Mesenteric fat pad (tissue), 1 donor: ENCODE measurements at places on chromosomes 11 and 22.

DNA sequence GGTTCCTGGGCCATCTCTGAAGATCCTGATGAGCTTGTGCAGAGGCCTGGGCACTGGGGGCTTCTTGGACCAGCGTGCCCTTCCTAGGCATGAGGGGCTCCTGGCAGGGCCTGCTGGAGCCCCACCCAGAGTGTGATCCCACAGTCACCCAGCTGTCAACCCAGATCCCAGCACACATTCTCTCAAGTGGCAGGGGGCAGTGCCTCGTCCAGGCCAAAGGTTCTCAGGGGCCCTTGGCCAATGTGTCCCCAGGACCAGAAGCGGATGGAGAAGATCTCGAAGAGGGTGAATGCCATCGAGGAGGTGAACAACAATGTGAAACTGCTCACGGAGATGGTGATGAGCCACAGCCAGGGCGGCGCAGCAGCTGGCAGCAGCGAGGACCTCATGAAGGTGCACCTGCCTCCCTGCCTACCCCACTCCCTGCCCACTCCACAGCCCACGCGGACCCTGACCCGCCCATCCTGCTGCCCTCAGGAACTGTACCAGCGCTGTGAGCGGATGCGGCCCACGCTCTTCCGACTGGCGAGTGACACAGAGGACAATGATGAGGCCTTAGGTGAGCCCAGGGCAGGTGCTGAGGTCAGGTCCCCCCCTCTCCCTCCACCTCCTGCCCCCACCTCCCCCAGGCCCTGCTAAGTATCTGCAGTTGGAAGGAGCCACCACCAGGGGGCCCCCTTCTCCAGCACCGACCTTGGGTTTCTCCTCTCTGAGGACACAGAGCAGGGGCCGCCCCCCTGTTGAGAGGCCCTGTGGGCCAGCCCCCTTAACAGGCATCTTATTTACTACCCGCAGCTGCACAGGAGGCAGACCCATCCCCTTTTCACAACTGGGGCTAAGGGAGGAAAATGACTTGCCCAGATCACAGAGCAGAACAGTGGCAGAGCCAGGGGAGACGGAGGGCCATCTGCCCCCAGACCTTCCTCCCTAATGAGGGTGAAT is 14.7 kb downstream of the GGA1 start:
- DNase-seq: no peak

GRCh38 chr11:109845437-109845836 is 247.8 kb upstream of the ZC3H12C start:
- DNase-seq: no peak

- no peak for DNase-seq
These were observed 1390.5 kb upstream of the TENM4 start for GRCh38 chr11:80831374-80831773.

DNA sequence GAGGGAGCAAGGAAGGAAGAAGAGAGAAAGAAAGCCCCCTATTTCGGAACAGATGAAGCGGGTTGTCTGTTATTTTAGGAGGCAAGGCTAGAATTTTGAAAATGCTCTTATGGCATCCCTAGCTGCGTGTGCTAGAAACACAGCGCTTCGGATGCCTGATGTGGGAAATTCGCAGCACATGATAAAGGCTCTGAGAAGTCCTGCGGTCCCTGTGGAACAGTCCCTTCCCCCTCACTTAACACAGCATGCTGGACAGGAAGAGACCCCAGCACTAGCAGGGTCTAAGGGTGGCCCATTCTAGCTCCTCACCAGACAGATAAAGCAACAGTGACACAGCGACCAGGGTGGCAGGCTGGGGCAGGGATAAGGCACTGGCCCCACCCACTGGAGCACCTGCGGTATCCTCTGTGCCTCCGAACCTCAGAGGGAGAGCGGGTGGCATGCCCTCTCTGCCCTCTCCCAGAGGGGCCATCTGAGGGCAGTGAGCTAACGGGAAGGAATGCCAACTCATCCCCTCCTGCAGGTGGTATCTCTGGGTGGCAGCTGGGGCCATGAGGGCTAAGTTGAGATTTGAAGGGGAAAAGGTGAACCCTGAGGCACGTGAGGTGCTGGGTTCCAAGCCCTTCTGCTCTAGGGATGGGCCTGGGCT is 75.7 kb downstream of the SCUBE1 start:
- DNase-seq: no peak

DNA sequence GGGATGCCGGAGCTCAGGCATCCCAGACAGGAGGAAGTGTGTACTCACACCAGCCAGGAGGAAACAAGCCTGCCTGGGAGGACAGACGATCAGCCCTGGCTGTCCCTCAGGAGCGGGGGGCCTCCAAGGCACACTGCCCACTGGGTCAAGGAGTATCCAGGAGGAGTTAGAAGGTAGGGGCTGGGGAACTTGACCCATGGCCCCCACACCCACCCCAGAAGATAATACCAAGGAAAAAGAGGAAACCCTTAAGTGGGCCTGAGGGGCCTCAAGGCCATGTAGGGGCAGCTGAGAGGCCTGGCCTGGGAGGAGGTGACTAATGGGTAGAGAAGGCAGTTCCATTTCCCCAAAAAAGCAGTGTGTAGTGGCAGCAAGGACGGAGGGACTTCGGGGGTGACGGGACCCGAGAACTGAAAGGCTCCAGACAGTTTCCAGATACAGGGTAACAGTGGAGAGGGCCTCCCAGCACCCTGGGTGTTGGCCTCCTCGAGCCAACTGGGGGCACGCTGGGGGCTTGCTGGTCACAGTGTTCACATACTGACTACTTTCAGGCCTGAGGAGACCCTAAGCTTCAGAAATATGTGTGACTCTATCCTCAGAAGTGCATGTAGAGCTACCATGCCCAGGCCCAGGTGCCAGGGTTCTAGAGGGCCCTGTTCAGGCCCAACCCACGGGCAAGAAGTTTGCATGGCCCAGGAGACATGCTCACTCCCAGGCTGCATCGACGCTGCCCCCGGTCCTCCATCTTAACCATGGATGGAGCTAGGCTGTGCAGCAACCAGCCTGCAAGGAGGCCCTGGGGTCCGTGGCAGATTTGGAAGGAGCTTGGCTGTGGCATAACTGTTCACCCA is 75.7 kb upstream of the PITPNB start:
- peak; percentile 73 for DNase-seq

DNA sequence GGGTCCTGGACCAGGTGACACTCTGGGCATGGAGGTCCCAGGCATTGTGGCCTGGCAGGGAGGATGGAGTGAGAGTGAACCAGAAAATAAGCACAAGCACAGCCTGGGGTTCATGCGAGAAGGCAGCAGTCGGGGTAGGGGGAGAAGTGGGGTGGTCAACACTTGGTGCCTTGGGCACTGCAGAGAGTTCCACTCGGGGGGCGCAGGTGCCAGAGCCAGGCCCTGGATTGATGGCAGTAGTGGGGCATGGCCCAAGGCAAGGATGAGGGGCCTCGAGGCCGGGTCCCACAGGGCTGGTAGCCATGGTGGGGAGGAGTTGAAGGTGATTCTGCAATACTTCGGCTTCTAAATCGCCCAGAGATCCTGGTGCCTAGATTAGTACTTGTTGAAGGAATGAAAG is 372.9 kb downstream of the TBC1D22A start:
- no peak for DNase-seq

- no peak for DNase-seq
These were observed 33.0 kb downstream of the PTPRJ start for GRCh38 chr11:48013269-48013901.

GRCh38 chr11:88102598-88102934 is 72.7 kb downstream of the RAB38 start:
- no peak for DNase-seq

- DNase-seq: no peak
These were observed 8.1 kb upstream of the DGKZ start for GRCh38 chr11:46338988-46339666.

- DNase-seq: peak; percentile 81
These were observed 60.6 kb downstream of the RTL6 start for GRCh38 chr22:44437216-44438055.

DNA sequence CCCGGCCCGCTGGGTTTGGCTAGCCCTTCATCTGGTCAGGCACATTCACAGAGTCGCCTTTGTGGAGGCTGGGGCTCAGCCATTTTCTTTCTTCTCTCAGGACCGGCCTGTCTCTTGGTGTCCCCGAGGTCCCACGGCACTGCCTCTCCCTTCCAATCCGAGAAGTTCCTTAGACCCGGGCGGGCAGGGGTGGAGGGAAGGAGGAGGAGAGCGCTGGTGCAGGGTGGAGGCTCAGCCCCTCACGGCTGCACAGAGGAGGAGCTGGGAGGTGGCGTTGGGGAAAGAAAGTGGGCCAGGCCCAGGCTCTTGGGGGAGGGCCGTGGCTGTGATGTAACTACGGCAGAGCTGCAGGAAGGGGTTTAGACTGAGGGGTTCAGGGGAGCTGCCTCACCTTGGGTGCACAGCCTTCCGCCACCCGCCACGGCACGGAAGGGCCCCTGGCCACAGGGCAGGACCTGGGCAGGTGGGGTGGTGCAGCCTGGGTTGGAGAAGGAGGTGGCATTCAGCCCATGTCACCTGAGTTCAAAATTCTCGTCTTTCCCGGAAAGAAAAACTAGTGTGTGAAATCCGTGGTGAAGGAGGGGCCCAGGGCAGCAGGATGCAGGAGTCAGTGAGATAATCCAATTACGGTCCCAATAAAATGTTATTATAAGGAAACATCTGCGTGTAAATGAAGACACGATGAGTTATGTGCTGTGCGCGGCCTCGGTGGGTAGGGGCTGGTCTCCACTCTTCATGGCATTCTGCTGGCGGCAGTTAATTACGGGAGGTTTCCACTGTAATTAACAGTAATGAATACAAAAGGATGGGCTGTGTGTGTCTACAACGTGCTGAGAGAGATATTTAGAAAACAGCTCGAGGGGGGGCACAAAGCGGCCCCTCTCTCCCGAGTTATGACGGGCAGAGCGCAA is 1.7 kb downstream of the BRSK2 start:
- DNase-seq: no peak

DNA sequence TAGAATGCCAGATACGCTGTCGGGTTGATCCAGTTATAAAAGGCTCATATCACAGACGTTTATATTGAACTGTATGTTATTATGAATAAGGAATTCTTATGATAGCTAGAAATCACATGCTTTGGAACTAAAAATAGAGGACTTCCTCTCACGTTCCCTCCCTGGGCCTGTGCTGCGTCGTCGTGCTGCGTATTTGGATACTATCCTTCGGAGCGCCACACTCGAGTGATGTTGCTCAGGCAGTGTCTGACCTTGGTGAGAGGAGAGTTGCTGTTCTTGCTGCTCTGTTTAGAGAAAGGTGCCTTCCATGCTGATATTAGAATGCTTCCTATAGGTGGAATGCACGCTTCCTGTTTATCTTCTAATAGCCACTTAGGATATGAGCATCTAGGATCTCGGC is 20.2 kb upstream of the ST14 start:
- no peak for DNase-seq

DNA sequence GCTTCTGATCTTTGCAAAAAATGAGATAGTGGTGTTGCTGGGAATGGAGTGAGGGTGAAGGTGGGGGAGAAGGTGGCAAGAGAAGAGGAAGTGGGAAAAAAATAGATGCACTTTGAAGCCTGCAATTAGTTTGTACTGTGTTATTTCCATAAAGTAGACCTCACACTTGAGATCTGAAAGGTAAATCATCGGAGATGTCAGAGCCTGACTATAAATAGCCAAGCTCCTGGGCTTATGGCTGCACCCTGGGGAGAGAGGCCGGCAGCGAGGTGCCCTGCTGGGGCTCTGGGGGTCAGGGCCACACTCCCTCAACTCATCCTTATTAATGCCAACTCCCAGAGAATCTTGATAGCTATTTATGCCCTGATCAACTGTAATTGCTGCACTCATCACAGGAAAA is 134.4 kb downstream of the NXPE2 start:
- no peak for DNase-seq

DNA sequence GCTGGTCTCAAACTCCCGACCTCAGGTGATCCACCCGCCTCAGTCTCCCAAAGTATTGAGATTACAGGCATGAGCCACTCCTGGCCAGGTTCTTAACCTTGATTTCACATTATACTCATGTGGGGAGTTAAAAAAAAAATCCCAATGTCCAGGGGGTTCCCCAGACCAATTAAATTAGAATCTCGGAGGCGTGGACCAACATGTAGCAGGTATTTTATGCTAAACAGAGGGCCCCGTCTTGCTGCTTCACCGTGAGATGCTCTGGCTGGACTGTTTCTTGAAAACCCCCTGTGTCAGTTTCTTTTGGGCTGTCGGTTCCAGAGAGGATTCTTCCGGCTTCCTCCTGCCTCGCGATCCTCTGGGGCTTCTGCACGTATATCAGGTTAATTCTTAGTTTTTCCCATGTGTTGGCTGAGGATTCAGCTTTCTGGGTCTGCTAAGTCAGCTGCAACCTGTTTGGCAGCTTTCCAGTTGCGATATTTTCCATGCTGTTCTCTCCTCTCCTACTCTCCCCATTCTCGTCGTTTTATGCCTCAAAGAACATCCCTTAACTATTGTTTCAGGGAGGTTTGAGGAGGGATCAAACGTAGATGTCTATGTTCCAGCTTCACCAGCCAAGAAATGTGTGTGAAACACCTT is 50.6 kb upstream of the ACCSL start:
- DNase-seq: no peak

DNA sequence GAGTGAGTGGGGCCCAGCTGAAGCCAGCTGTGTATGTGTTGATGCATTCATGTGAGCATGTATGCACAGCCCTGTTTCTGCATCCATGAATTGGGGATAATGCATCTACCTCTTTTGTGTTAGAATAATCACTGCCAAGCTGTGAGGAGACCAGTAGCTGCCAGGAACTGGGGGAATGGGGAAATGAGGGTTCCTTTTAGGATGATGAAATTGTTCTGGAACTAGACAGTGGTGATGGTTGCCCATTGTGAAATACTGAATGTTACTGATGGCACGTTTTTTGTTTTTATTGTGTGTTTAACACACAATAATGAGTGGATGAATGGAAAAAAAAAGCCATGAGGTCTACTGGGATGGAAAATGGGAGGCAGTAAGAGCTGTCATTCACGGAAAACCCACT is 45.3 kb upstream of the WNT11 start:
- no peak for DNase-seq

DNA sequence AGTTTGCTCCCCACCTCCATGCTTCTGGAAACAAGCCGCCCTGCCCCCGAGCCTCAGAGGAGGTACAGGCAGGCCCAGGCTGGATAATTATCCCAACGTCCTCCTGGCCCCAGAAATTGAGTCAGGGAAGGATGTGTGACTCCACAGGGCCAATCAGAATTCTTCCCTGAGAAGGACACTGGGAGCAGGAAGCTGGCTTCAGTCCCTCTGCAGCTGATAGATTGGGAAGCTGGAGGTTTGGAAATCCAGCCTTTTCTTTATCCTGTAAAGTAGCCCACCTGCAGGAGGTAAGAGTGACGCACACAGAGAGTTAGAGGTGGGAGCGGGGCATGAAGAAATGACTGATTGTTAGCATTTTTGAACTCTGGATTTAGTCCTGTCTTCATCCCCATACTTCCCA is 97.5 kb upstream of the CD82 start:
- no peak for DNase-seq

- no peak for DNase-seq
These were observed 3.8 kb upstream of the WNT7B start for GRCh38 chr22:45980761-45981160.
